ENCODE measurements at places on chromosomes 3 and 15. TPM values are rescaled to one million over a fixed set of nuclear protein-coding genes. Genes with fewer than 3 reads are reported as not detected.

HYAL1 gene
- 7.1 TPM for polyA plus RNA-seq

OSBPL10 gene
- 23.1 TPM for polyA plus RNA-seq

DNA sequence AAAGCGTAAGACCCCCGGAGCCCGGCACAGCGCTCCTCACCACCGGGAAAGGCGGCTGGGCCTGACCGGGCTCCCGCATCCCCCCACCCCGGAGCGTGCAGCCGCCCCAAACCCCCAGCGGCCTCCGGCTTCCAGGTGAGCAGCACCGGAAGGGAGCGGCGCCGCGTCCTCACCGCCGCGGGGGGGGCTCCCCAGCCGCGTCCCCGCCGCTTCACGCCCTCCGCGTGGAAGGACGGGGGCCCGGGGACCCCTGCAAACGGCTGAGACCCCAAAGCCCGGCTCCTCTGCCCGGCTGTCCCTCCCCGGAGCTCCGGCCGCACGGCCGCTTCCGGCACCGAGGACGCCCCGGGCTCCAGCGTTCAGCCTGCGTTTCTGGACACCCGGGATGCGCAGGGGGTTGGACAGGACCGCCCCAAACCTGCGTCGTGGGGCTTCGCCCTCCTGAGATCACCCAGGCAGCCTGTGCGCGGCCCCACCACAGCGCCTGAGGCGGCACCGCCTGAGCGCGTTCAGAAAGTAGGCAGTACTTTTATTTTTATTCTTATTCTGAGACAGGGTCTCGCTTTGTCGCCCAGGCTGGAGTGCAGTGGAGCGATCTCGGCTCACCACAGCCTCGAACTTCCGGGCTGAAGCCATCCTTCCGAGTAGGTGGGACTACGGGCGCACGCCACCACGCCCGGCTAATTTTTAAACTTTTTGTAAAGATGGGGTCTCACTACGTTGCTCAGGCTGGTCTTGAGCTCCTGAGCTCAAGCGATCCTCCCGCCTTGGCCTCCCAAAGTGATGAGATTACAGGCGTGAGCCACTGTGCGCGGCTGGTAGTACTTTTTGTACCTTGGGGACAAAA lies 51.6 kb upstream of the BLM start:
- no peak for DNase-seq

GRCh38 chr3:196793246-196793645 lies 53.6 kb downstream of the PAK2 start:
- no peak for DNase-seq

DNA sequence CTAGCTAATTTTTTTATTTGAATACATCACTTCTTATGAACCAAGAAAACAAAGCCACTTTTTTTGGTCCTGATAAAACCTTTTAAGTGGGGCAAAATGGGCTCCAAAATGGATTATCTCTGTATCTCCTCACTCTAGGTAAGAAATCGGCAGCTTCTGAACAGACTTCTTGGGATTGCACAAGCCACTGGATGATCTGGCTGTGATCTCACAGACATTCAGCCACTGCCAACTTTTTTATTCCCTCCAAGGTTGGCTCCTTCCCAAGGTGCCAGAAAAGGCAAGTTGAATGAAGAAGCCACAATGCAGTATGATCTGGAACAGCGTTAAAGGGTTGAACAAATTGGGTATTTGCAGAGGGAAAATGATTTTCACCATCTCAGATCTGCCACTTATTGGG lies 73.2 kb downstream of the PRICKLE2 start:
- no peak for DNase-seq

DNA sequence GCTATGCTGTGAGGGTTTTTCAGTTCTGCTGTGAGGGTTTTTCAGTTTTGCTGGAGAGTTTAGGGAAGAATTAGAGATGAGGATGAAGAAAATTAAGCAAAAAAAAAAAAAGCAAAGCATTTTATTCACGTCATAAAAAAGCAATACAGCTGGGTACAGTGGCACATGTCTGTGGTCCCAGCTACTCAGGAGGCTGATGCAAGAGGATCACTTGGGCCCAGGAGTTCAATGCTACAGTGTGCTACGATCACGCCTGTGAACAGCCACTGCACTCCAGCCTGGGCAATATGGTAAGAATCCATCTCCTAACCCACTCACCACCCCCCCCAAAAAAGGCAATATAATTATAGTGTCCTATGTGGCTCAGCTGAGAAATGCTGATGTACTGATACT lies 162.7 kb downstream of the MAGI1 start:
- DNase-seq: no peak

GRCh38 chr15:70259640-70260508 lies 162.2 kb upstream of the TLE3 start:
- DNase-seq: no peak

DNA sequence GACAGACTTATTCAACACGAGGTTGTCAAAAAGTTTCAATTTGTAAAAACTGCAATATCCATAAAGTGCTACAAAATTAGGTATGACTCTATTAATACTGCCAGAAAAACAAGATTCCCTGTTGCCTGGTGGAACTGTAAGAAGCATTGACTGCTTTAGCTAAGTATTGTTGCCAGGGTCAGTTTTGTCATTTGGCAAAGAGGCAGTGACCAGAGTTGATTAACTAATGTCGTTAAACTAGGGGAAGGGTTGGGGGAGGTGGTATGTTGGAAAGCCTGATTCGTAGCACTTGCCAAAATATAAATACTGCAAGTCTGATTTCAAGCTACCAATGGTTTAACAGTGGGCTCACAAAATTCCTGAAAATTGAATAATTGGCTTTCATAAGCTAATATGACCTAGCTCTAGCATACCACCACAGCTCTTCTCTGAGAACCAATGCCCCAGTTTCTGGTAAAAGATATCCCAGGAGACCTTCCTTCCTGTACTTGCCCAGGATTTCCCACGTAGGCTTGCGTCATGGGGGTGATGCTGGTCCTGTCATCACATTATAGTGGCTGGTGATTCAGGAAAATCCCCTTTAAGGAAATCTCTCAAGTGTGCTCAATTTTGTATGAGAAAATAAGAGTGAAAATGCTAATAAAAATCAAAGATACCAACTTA lies 266.4 kb upstream of the TBC1D5 start:
- no peak for DNase-seq

CPNE9 gene
- polyA plus RNA-seq: not detected

- DNase-seq: no peak
Observed at GRCh38 chr3:150254309-150254708, 153.8 kb upstream of the TSC22D2 start.

- DNase-seq: no peak
Observed at GRCh38 chr15:58246041-58246440, 107.9 kb downstream of the AQP9 start.

GRCh38 chr15:63395730-63396151 lies 14.1 kb upstream of the CA12 start:
- DNase-seq: no peak

- no peak for DNase-seq
Observed at GRCh38 chr15:92751528-92751927, 96.0 kb upstream of the FAM174B start.

C3orf20 gene
- polyA plus RNA-seq: 0.56 TPM

DNA sequence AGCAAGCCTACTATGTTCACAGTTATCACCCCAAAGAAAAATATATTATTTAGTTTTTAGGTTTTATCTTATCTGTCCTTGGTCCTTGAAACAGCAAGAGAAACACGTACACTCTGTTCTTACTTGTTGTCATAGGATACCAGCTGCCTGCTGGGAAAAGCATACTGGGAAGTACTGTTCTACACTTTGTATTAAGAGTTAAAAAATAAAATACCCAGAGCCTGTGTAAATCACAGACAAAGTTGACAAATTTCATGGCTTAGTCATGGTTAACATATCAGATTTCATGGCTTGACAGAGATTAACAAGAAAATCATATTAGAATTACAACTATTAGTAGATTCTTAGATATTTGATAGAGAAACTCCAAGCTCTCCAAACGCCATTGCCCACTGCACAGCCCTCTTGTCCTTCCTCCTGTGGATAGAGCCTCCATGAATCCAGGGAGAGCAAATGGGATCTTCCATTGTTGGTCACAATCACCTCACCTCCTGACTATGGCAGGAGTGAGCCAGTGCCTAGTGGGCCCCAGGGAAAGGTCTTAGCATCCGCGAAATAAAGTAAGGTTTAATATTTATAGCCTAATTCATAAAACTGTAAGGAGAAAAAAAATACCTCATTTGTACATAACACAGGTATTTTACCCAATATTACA lies 128.1 kb upstream of the WNT5A start:
- no peak for DNase-seq

CELF6 gene
- polyA plus RNA-seq: 5.2 TPM

GRCh38 chr15:33119865-33120264 lies 74.6 kb downstream of the FMN1 start:
- DNase-seq: no peak

CLN6 gene
- 31.6 TPM for polyA plus RNA-seq

DNA sequence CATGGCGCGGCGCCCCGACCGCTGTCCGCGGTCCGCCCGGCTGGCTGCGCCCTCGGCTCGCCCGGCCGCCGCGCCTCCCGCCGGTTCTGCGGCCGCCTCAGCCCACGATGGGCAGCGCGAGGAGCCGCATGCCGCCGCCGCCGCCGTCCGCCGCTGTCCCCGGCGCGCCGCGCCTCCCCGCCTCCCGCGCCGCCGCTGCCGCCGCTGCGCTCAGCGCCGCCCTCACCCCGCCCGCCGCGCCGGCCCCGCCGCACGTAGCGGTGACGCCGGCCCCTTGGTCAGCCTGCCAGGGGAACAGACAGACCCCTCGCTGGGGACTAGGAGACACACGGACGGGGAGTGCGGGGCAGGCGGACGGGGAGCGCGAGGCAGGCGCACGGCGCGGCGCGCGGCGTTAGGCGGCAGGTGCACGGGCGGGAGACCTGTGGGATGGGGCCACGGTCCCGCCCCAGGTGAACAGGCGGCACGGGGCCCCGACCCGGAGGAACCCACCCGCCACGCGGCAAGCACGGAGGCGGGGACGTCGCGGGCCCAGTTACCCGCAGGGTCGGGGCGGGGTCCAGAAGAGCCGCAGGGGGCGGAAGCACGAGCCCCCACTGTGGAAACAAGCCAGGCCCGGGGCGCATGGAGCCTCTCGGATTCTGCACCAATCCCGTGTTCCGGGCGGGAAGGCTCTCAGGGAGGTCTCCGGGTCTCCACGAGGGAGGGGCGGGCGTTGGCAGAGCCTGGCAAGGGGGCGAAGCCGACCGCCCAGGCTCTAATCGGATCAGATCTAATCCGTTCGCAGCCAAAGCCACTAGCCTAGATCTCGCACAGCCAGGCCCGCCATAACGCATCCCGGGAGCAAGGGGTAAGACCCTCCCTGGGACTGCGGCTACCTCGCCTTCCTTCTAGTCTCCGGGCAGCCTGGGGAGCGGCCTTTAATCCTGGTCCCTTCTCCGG lies at the start of gene CSPG5:
TSS of gene CSPG5 (minus strand) at position 175 of the 942 bp plus-strand sequence. CDS start at position 3, 172 bp downstream.
- DNase-seq: no peak

ABHD17C gene
- 25.2 TPM for polyA plus RNA-seq

DNA sequence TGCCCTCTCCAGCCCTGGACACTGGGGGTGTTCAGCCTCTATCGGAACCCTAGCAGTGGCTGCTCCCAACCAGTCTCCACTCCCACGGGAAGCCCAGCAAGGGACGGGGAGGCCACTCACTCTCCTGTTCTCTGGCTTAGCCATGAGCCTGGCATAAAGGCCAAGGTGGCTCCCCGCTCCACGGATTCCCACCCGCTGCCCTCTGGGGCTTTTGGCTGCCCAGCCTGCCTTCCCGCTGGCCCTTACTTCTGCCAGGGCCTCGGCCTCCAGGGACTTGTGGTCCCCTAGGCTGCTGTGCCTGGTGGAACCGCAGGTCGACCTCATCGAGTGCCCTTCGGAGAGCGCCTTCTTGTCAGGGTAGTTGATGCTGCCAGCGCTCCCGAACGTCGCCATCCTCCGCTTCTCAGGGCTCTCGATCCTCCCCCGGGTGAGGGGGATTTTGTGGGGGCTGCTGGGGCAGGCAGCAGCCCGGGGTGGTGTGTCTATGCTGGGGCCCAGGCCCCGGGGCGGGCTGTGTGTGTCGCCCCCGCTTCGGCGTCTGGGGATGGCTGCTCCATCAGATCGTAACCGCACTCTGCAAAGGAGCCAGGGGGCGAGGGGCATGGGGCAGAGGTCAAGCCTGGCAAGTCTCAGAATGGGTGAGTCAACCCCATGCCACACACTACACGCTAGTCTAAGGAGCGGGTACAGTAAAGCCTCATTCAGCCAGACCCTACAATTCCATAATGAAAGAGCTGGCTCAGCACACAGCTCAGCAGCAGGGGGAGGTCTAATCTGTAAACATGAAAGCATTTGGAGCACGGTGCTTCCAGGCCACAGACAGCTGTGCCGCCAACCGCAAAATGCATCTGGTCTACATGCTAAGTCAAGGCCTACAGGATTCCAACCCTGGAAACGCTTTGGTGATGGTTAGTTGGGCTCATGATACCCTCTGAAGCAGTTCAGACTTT lies 27.3 kb upstream of the RAD18 start:
- no peak for DNase-seq

DNA sequence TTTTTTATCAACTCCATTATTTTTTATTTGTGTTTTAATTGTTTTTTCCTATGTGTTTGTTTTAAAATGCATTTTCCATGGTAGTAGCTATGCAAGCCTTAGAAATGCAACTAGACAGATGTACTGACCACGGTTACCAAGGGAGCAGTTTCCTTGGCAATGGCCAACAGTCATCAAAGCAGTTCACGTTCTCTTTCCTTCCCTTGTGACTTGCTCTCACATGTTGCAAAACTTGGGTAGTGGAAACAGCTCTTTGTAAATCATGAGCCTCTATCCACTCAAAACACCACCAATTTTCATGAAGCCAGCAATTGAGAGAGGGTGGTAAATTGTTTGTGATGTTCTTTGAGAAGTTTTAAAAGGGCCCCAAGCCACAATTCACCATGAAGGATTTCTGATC lies 499.4 kb upstream of the MDFIC2 start:
- no peak for DNase-seq

DNA sequence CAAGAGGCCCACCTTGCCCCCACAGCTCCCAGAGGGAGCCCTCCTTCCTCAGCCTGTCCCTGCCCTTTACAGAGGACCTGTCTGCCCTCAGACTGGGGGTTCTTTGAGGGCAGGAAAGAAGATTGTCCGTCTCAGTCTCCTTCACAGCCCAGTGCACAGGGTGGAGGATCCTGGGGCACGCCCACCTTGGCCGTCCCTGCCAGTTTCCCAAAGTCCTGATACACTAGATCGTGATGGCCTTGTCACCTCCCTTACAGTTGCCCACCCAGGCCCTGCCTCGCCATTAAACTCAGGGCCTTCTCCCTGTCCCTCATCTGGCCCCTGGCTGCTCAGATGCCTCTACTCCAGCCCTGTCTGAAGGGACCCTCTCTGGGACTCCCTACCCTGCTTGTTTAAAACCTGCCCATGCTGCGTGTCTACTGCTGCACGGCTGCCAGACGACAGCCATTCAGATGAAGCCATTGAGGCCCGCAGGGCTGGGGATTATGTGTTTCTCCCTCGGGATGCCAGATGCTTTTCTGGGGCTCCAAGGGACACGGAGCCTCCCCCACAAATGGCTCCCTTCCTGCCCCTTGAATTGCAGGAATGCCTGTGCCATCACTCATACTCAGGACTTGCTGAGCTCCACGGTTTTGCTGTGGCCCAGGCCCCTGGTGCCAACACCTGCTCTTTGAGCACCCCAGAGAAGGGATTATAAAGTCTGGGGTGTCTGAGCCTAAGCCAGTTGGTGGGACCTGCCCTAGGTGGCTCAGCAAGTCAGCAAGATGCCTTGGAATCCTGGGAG lies 27.8 kb downstream of the ACSBG1 start:
- no peak for DNase-seq

- no peak for DNase-seq
Observed at GRCh38 chr3:51156147-51156546, 228.9 kb upstream of the MANF start.

RAD54L2 gene
- polyA plus RNA-seq: 18.7 TPM

- DNase-seq: no peak
Observed at GRCh38 chr15:77037388-77038209, 33.3 kb downstream of the TSPAN3 start.

GRCh38 chr3:57654267-57654666 lies 38.6 kb downstream of the DENND6A start:
- DNase-seq: no peak

GRCh38 chr15:29773816-29774215 lies 48.5 kb downstream of the TJP1 start:
- no peak for DNase-seq
